ENCODE measurements at places on chromosomes 6 and 20. TPM values are rescaled to one million over a fixed set of nuclear protein-coding genes. Genes with fewer than 3 reads are reported as not detected.
A peak's percentile ranks its signal among the peaks of the same experiment; 100 is the strongest.

DNA sequence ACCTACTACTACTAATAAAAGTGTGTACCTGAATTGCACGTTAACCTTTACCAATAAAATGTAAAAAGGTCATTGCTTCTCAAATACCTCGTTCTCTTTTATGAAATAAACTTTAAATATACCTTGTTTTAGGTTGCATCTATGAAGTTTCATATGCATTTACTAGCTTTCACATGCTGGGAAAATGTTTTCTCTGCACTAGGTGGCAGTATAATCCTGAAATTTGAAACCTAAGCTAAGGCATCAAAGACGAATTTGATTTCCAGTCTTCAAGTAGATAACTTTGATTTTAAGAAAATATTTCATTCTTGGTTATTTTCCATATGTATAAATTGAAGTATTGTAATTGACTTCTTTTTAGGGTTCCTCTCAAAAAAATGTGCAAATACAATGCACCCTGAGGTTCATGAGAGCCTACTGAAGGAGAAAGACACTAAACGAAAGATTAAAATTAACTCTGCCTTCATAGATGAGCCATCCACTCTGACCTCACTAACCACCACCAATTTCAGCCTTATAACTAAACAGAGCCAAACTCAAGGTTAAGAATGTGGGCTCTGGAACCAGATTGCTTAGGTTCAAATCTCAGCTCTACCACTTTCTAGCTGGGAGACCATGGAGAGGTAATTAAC lies 7.3 kb upstream of the COL9A1 start:
- DNase-seq = peak; percentile 39

DNA sequence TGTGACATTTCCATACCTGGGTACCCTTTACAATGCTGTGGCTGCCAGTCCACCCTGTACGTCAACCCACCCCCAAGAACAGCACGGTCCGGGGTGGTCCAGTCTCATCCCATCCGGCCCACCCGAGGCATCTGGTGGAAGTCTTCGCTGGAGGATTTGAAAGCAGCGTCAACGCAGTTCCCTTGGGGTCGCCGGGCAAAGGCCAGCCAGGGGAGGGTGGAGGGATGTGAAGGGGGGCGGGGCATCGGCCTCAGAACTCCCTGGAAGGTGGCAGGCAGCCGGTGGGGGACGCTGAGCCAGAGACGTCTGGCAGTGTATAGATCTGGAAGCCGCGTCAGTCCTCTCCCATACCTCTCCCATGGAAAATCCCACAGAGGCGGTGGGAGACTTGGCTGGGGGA lies 1944.0 kb upstream of the DEFB115 start:
- no peak for DNase-seq

The CDKAL1 gene
- total RNA-seq = 18.2 TPM

The FAM217A gene
- not detected for total RNA-seq

The SRC gene
- 37.8 TPM for total RNA-seq

The CCR6 gene
- not detected for total RNA-seq

DNA sequence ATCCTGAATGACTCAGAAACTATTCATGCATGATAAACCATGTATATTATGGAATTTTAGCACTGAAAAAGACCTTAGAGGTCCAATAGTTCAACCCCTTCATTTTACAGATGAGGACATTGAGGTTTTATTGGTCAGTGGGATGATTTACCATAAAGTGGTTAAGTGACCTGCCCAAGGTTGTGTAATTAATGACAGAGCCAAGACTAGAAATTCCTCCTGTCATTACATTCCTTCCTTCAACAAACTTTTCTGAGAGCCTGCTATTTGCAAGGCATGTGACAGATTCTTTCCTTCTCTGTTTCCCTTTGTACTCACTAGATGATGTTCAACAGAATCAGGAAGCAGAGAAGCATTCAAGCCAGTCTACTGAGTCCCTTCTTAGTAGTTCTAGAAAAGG lies 170.7 kb upstream of the KCNK16 start:
- DNase-seq = peak; percentile 91

The ADGRF1 gene
- total RNA-seq = 18.7 TPM

The PRRT1 gene
- not detected for total RNA-seq

The NR2E1 gene
- total RNA-seq = not detected

Measured in epithelial cell of proximal tubule (primary cell).